ENCODE measurements at places on chromosomes 13 and 19. TPM values are rescaled to one million over a fixed set of nuclear protein-coding genes. Genes with fewer than 3 reads are reported as not detected.

GRCh38 chr19:4930664-4931063, 21.4 kb downstream of the UHRF1 start:
- no peak for DNase-seq

DNA sequence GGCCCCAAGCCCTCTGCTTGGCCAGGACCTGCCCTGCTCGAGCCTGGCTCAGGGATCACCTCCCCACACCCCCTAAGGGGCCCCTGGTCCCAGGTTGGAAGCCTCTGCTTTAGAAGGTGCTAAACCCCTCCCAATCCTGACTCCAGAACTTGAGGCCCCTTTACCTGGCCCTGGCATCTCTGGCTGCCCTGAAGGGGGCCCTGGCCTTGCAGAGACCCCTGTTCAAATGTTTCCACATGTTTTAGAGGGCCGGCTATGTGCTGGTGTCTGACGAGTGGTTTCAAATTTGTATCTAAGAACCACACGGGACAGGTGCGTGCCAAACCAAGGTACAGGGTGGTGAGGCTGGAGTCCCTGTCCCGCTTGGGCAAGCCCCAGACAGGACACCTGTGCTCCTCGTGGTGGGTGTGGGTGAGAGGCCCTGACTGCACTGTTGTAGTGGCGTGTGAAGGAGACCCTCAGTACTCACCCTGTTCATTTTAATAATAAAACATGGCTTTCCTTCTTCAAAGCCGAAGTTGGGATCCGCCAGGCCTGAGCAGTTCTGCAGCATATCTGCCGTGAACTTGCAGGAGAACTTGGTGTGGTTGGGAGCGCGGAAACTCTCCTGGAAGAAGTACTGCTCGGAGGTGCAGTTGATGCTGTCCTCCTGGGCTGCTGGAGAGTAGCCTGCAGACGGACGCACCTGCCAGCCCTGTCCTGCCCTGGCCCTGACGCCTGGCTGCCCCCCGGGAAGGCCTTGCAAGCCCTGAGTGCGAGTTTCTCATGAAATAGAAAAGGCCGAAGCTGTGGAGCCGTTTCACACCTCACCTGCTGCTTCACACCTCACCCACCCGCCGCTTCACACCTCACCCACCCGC, 5.4 kb downstream of the ATP4B start:
- DNase-seq: no peak

DNA sequence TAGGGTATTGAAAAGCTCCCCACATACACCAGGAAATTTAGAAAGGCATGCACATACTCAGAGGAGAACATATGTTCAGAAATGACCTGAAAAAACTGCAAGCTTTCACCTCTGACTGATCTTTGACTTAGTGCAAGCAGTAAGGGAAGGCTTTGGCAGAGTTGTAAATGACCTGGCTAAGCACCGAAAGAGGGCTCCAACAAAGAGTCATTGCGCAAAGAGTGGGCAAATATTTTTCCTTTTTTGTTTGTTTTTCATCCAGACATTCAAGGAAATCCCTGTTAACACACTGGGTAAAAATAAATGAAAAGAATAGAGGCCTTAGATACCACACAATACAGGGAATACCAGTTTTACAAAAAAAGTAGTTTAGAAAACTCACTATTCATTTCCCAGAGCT, 5.2 kb upstream of the ZNF233 start:
- no peak for DNase-seq

Gene ZNF837
- total RNA-seq: 1.9 TPM

- DNase-seq: no peak
Measured at GRCh38 chr13:41621716-41622431, 164.5 kb downstream of the RGCC start.

DNA sequence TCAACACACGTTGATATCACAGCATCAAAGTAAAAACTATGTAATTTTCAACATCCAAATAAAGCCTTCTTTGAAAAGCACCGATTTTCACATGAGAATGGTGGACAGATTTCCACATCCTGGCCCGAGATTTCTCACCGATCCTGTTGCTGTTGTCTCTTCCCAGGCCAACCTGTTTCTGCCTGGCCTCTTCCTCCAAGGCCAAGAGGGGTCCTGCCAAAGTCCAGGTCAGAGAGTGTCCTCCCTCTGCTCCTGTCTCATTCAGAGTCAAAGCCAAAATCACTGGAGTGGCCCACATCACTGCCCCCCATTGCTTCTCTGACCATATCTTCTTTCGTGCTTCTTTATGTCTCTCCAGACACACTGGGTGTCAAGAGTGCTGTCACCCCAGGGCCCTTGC, 49.5 kb downstream of the CHST8 start:
- no peak for DNase-seq

Gene ZNF723
- 0.14 TPM for total RNA-seq

Gene SLC46A3
- total RNA-seq: 2.5 TPM

Gene PIH1D1
- total RNA-seq: 99.2 TPM

DNA sequence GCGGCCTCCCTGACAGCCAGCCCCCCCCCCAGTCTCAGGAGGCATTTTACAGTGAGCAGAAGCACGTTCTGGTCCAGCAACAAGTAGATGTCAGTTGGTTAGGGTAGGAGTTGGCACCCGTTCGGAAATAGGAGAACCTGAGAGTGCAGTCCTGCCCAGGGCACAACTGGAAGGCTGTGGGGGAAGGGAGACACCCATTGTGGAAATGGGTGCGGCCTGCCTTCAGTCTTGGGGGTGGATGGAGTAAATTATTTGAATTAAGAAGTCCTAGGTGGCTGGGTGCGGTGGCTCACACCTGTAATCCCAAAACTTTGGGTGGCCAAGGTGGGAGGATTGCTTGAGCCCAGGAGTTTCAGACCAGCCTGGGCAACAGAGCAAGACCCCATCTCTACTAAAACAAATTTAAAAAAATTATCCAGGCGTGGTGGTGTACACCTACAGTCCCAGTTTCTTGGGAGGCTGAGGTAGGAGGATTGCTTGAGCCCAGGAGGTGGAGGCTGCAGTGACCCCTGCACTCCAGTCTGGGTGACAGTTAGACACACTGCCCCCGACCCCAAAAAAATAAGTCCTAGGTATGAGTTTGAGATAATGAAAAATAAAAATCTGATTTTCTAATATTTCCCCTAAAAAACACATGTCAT, 1.2 kb downstream of the CIRBP start:
- no peak for DNase-seq

- no peak for DNase-seq
Measured at GRCh38 chr19:40641281-40641680, 40.1 kb downstream of the LTBP4 start.

- DNase-seq: no peak
Measured at GRCh38 chr13:91531646-91532045, 133.2 kb downstream of the GPC5 start.

GRCh38 chr19:15378534-15379082, 979 bp downstream of the AKAP8 start:
- DNase-seq: peak; percentile 46

All from H4 (cell line).